Testis (tissue), 5 donors: ENCODE measurements at places on chromosomes 2 and 18.

DNA sequence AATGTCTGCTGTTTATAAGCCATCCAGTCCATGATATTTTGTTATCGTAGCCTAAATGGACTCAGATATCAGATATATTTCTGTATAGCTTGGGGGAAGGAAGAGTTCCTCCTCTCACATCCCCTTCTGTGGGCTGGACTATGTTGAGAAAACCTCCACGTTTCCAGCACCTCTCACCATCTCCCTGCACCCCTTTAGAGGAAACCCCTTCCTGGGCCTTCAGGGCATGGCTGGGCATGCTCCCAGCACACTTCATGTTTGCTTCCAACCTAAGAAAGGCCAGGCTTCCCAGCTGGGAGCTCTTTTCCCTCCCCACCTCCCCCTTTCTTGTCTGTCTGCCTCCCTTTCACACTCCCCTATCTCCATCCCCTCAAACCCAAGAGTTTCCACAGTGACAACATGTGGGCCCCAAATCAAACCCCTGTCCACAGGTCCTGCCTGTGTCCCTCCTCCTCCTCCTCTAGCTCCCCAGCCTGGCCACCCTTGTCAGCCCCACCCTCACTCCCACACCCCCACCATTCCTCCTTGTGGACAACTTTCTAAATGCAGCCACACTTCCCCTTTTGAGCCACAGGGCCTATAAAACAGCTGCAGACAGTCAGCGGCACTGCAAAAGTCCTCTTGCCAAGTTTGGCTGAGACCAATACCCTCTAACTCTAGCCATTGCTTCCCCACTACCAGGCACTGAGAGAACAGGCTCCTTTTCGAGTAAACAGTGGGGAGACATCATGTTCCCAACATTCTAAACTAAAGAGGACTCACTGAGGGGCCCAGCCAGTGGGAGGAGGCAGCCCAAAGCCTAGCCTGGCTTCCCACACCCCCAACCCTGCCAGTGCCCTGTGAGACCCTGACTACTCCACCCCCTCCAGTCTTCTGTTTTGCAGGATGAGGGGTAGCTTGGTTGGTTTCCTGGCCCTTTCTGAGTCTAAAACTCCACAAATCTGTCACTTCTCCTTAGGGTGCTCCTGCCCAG is 120.5 kb downstream of the ZFP36L2 start:
- peak; percentile 41 for DNase-seq

DNA sequence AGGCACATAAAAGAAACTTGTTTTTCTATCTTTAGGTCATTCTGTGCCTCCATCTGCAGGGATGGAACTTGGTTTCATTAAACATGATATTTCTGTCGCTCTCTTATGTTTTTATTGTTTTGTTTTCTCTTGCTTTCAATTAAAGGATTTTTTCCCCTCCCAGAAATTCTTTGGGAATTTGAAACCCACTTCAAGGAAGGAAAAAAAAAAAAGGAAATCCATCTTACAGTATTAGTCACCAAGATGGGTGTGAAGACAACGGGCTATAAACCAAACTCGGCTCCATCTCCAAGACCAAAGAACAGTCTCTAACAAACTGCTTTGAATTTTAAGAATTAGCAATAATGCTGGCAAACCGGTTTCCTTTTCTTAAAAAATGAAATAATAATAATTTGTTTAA is 244.1 kb downstream of the BCL11A start:
- DNase-seq: no peak

DNA sequence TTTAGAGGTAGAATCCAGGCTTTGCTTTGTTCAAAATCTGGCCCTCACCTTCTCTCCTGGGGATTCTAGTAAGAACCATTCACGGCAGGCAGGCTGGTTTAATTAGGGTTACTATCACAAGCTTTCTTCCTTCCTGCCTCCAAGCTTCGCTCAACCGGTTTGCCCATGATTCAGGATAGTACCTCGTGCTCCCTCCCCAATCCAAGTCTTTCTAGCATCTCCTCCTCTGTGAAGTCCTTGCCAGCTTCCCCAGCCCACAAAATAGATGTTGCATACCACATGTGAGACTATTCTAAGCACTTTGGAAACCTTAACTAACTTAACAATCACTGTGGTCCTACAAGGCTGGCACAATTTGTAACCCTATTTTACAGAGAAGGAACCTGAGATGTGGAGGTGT is 135.1 kb downstream of the SOCS6 start:
- DNase-seq: no peak

DNA sequence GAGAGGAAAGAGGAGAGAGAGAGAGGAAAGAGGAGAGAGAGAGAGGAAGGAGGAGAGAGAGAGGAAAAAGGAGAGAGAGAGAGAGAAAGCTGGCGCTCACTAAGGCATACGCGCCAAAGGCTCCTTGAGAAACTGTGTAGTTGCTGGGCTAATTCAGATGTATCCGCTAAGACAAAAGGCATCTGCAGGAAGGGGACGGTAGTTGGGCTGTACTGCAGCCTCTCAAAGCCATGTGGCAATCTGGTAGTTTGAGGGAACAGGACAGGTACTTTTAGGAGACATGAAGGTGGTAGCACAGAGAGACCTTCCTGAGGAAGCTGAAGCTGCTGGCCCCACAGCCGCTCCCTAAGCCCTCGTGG is 31.6 kb downstream of the THNSL2 start:
- DNase-seq: no peak

GRCh38 chr2:181614874-181615638 is 41.8 kb downstream of the CERKL start:
- no peak for DNase-seq

- no peak for DNase-seq
Measured at GRCh38 chr2:164642946-164643555, 21.8 kb upstream of the GRB14 start.
